Lower lobe of right lung (tissue), 2 donors: ENCODE measurements at places on chromosomes 7 and 10. TPM values are rescaled to one million over a fixed set of nuclear protein-coding genes. Genes with fewer than 3 reads are reported as not detected.

The CAV2 gene
- 143 TPM for total RNA-seq

The IDI2 gene
- total RNA-seq: not detected

The RBM20 gene
- total RNA-seq: 1.0 TPM

The C10orf90 gene
- total RNA-seq: not detected

The FOXL3 gene
- total RNA-seq: not detected

The HMX2 gene
- total RNA-seq: not detected

The GFRA1 gene
- 9.8 TPM for total RNA-seq

The NPSR1 gene
- not detected for total RNA-seq

The BAIAP2L1 gene
- 21.1 TPM for total RNA-seq

The AKR1C4 gene
- total RNA-seq: not detected

The GNAI1 gene
- total RNA-seq: 32.1 TPM

The CLCN1 gene
- not detected for total RNA-seq

The TRIL gene
- total RNA-seq: 6.4 TPM

The FEZF1 gene
- not detected for total RNA-seq

The ZNF804B gene
- not detected for total RNA-seq

The KCNH2 gene
- 2.4 TPM for total RNA-seq

The EEPD1 gene
- 7.9 TPM for total RNA-seq

The ELOVL3 gene
- total RNA-seq: 0.92 TPM

The LRRC61 gene
- 16.2 TPM for total RNA-seq

The RAB19 gene
- 1.7 TPM for total RNA-seq

The ZPBP gene
- not detected for total RNA-seq

The ATXN7L1 gene
- 17.7 TPM for total RNA-seq

The AKR1D1 gene
- total RNA-seq: not detected

The RBP3 gene
- not detected for total RNA-seq

The FAM131B gene
- 0.53 TPM for total RNA-seq

The ANKRD2 gene
- 0.35 TPM for total RNA-seq
